CD8-positive, alpha-beta memory T cell (primary cell): ENCODE measurements at places on chromosomes 5 and 9.
A peak's percentile ranks its signal among the peaks of the same experiment; 100 is the strongest.

DNA sequence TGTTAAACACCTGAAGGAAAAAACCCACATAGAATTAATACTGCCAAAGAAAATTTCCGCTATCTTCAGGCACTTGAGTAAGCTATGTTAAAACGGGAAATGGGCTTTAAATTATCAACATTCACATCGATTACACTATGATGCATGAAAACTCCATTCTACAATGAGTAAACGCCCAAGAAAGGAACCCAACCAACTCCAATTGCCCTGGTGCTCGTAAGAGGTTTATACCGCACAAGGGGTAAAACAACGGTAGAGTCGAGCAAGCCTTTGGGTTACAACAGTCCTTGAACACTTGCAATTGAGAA is 1.0 kb downstream of the AGTPBP1 start:
- H3K4me3 ChIP-seq = peak overlapping the region; percentile 84
- peak; percentile 66 for DNase-seq
- peaks cover 18% of the 10 kb centered on the region for H3K4me1 ChIP-seq
- H3K36me3 ChIP-seq = no peaks in the 10 kb centered on the region
- peak overlapping the region; percentile 93 for H3K27ac ChIP-seq

- no peaks in the 10 kb centered on the region for H3K4me1 ChIP-seq
- no peak overlapping the region for H3K27ac ChIP-seq
- no peak overlapping the region for H3K4me3 ChIP-seq
These were observed 46.4 kb downstream of the BARX1 start for GRCh38 chr9:93908591-93909241.

- H3K27ac ChIP-seq = no peak overlapping the region
- H3K4me1 ChIP-seq = no peaks in the 10 kb centered on the region
- H3K36me3 ChIP-seq = no peaks in the 10 kb centered on the region
- no peak overlapping the region for H3K4me3 ChIP-seq
- no peak for DNase-seq
These were observed 126.8 kb downstream of the GCNT1 start for GRCh38 chr9:76585487-76586389.

DNA sequence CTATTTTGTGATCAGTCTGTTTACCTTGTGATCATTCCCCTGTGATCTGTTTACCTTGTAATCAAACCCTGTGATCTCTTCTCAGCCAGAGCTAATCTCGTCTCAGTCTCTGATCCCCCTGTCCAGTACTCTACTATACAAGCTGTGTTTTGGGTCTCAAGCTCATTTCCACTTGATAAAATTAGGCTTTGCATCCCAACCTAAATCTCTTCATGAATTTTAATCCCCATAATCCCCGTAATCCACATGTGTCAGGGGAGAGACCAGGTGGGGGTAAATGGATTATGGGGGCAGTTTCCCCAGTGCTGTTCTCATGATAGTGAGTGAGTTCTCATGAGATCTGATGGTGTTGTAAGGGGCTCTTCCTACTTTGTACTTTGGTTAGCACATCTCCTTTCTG is 157.2 kb downstream of the PRR16 start:
- H3K27me3 ChIP-seq = no peaks in the 10 kb centered on the region
- no peaks in the 10 kb centered on the region for H3K36me3 ChIP-seq
- no peak overlapping the region for H3K4me3 ChIP-seq
- no peaks in the 10 kb centered on the region for H3K4me1 ChIP-seq
- H3K27ac ChIP-seq = no peak overlapping the region

DNA sequence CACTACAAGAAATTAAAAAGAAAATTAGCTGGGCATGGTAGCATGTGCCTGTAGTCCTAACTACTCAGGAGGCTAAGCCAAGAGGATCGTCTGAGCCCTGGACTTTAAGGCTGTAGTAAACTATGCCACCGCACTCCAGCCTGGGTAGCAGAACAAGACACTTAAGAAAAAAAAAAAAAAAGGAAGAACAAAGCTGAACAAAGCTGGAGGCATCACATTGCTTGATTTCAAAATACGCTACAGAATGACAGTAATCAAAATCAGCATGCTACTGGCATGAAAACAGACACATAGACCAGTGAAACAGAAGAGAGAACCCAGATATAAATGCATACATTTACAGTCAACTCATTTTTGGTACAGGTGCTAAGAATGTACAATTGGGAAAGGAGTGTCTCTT is 14.5 kb upstream of the OTULIN start:
- H3K4me1 ChIP-seq = no peaks in the 10 kb centered on the region
- no peaks in the 10 kb centered on the region for H3K27me3 ChIP-seq
- H3K36me3 ChIP-seq = no peaks in the 10 kb centered on the region
- H3K4me3 ChIP-seq = no peak overlapping the region
- H3K27ac ChIP-seq = no peak overlapping the region
- no peak for DNase-seq
